ENCODE measurements at places on chromosomes 11 and 22. TPM values are rescaled to one million over a fixed set of nuclear protein-coding genes. Genes with fewer than 3 reads are reported as not detected.
A peak's percentile ranks its signal among the peaks of the same experiment; 100 is the strongest.

Gene ARRB1
- total RNA-seq = 19.3 TPM

Gene USP2
- 4.4 TPM for total RNA-seq

Gene P4HA3
- 0.42 TPM for total RNA-seq

Gene RFPL2
- under 0.01 TPM for total RNA-seq

Gene ZBED4
- 6.5 TPM for total RNA-seq

Gene OR5A1
- total RNA-seq = not detected

Gene AAMDC
- total RNA-seq = 9.9 TPM

Gene TNNI2
- total RNA-seq = not detected

- no peaks in the 10 kb centered on the region for H3K36me3 ChIP-seq
- no peaks in the 10 kb centered on the region for H3K27me3 ChIP-seq
- no peak overlapping the region for H3K4me3 ChIP-seq
These were observed 234.0 kb downstream of the MIAT start for GRCh38 chr22:26891429-26891828.

GRCh38 chr11:61139387-61139786 lies 21.8 kb downstream of the VPS37C start:
- no peak overlapping the region for H3K4me3 ChIP-seq

GRCh38 chr22:38163844-38164550 lies 17.6 kb downstream of the PLA2G6 start:
- H3K4me3 ChIP-seq = no peak overlapping the region
- H3K4me1 ChIP-seq = peaks cover 14% of the 10 kb centered on the region
- H3K27me3 ChIP-seq = no peaks in the 10 kb centered on the region
- no peaks in the 10 kb centered on the region for H3K36me3 ChIP-seq
- DNase-seq = no peak
- H3K27ac ChIP-seq = peak overlapping the region; percentile 73

DNA sequence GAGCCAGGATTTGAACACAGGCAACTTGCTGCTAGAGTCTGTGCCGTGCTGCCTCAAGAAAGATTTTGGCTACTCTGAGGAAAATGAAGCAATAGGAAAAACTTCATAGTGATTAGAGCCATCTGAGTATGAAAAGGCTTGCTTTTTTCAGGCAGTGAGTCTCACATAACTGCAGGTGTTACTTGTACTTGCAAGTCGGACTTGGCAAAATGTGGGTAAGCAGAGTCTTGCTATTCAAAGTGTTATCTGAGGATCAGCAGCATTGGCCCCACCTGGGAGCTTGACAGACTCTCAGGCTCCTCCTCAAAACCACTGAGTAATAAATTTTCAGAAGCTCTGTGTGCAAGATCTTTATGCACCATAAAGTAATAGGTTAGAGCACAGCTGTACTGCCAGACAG lies 18.1 kb downstream of the RNF141 start:
- H3K36me3 ChIP-seq = peaks cover 23% of the 10 kb centered on the region
- DNase-seq = no peak
- no peak overlapping the region for H3K4me3 ChIP-seq
- H3K27me3 ChIP-seq = no peaks in the 10 kb centered on the region

- peaks cover 3% of the 10 kb centered on the region for H3K4me1 ChIP-seq
- H3K27me3 ChIP-seq = peaks cover 9% of the 10 kb centered on the region
- no peaks in the 10 kb centered on the region for H3K36me3 ChIP-seq
- H3K27ac ChIP-seq = no peak overlapping the region
- peak overlapping the region; percentile 29 for H3K4me3 ChIP-seq
These were observed 335 bp upstream of the SEZ6L start for GRCh38 chr22:26168939-26169314.

- H3K4me1 ChIP-seq = no peaks in the 10 kb centered on the region
- no peak overlapping the region for H3K27ac ChIP-seq
These were observed 7.2 kb downstream of the TTLL1 start for GRCh38 chr22:43081968-43082367.

DNA sequence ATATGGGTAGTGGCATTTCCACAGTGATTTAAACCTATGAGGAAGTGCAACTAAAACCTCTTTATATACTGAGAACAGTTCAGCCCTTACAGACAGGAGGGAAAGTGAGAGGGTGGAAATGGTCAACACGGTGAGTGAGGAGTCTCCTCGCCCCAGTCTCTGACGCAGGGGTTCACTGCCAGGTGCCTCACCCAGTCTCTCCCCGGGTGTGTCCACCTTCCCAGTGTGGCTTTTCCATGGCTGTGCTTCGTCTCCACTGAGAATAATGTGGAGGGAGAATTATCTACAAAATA lies 116.6 kb upstream of the TOP3B start:
- no peak for DNase-seq
- H3K27ac ChIP-seq = no peak overlapping the region
- no peaks in the 10 kb centered on the region for H3K4me1 ChIP-seq
- H3K27me3 ChIP-seq = no peaks in the 10 kb centered on the region
- no peak overlapping the region for H3K4me3 ChIP-seq

DNA sequence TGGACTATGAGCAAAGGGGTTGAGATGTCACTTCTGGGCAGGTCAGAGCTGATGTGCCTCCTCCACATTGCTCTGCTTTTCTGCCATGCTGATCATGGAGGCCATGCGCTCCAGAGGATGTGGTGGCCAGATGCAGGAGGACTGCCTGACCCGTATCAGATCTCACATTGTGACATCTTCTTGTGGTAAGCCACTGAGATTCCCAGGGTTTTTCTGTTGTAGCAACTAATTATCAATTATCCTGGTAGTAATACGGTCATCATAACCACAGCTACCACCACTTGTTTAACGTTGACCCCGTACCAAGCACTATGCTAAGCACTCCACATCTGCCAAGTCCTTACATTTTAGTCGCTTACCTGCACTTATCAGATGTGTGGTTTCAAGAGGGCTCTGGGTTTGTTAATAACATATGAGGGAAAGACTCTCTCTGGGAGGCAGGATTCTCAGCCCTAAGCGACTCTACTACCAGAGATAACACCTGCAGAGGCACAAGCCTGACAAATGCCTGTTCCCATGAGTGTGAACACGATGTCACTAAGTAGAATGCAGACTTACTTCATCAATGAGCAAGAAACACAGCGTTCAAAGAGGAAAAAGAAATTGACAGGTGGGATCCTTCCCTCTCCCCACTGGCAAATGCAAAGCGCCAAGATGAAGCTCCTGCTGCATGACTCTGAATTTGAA lies 63.6 kb upstream of the TIMP3 start:
- H3K4me3 ChIP-seq = no peak overlapping the region
- H3K27me3 ChIP-seq = no peaks in the 10 kb centered on the region
- no peaks in the 10 kb centered on the region for H3K4me1 ChIP-seq
- DNase-seq = no peak
- no peak overlapping the region for H3K27ac ChIP-seq

- no peak overlapping the region for H3K4me3 ChIP-seq
- no peaks in the 10 kb centered on the region for H3K27me3 ChIP-seq
- H3K4me1 ChIP-seq = no peaks in the 10 kb centered on the region
- H3K36me3 ChIP-seq = no peaks in the 10 kb centered on the region
These were observed 4.5 kb downstream of the KCNQ1OT1 start for GRCh38 chr11:2694995-2695939.

- H3K4me1 ChIP-seq = no peaks in the 10 kb centered on the region
- H3K27ac ChIP-seq = no peak overlapping the region
- H3K4me3 ChIP-seq = no peak overlapping the region
- H3K36me3 ChIP-seq = no peaks in the 10 kb centered on the region
These were observed 41.5 kb upstream of the TP53I11 start for GRCh38 chr11:44992181-44992582.

- DNase-seq = no peak
- H3K4me1 ChIP-seq = peaks cover 4% of the 10 kb centered on the region
- H3K27me3 ChIP-seq = no peaks in the 10 kb centered on the region
These were observed 66.9 kb upstream of the CHST1 start for GRCh38 chr11:45732343-45732742.

- DNase-seq = no peak
- no peaks in the 10 kb centered on the region for H3K4me1 ChIP-seq
- H3K27ac ChIP-seq = no peak overlapping the region
- H3K4me3 ChIP-seq = no peak overlapping the region
- no peaks in the 10 kb centered on the region for H3K27me3 ChIP-seq
These were observed 49.9 kb upstream of the FADD start for GRCh38 chr11:70153133-70153727.

GRCh38 chr11:78290293-78291176 lies 101.8 kb downstream of the USP35 start:
- H3K27me3 ChIP-seq = no peaks in the 10 kb centered on the region
- H3K4me1 ChIP-seq = peaks cover 20% of the 10 kb centered on the region
- H3K4me3 ChIP-seq = no peak overlapping the region
- no peak for DNase-seq
- peak overlapping the region; percentile 64 for H3K27ac ChIP-seq
- H3K36me3 ChIP-seq = no peaks in the 10 kb centered on the region

GRCh38 chr11:117992136-117992535 lies 5.9 kb downstream of the IL10RA start:
- no peaks in the 10 kb centered on the region for H3K27me3 ChIP-seq
- H3K4me3 ChIP-seq = no peak overlapping the region
- no peaks in the 10 kb centered on the region for H3K4me1 ChIP-seq
- DNase-seq = no peak

DNA sequence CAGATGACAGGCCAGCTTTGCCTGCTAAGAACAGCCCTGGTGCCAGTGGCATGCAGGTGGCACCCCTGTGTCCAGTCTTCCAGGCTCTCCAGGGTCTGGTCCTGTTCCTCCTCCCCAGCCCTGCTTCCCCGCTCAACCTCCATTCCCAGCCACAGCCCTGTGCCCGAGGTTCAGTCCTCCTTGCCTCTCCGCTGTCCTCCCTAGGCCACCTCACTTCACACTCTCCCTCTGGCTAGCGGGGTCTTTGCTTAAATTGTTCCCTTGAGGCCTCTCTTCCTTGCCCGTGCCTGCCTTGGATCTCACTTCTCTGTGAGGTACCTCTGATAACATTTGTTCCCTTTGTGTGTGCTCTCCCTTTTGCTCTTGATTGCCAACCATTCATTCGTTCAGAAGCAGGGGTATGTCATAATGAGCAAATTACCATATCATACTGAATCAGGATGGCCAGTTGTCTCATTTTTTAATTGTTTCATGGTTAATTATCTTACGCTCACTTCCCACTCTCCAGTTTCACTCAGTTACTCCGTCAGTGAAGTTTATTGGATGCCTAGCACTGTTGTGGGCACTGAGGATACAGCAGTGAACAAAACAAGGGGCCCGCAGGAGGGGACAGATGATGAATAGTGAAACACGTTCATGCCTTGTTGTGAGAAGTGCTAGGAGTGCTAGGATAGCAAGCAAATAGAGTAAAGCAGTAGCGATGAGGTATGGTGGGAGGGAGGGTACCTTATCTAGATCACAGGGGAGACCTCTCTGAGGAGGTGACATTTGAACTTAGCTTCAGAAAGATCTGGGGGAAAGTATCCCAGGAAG lies 7.4 kb downstream of the BMAL1 start:
- no peak overlapping the region for H3K4me3 ChIP-seq
- no peak for DNase-seq
- H3K4me1 ChIP-seq = peaks cover 2% of the 10 kb centered on the region
- no peak overlapping the region for H3K27ac ChIP-seq
- H3K36me3 ChIP-seq = no peaks in the 10 kb centered on the region
- no peaks in the 10 kb centered on the region for H3K27me3 ChIP-seq

GRCh38 chr11:76701294-76702040 lies 30.9 kb upstream of the LRRC32 start:
- H3K4me1 ChIP-seq = no peaks in the 10 kb centered on the region
- no peaks in the 10 kb centered on the region for H3K27me3 ChIP-seq
- no peaks in the 10 kb centered on the region for H3K36me3 ChIP-seq
- H3K27ac ChIP-seq = no peak overlapping the region

DNA sequence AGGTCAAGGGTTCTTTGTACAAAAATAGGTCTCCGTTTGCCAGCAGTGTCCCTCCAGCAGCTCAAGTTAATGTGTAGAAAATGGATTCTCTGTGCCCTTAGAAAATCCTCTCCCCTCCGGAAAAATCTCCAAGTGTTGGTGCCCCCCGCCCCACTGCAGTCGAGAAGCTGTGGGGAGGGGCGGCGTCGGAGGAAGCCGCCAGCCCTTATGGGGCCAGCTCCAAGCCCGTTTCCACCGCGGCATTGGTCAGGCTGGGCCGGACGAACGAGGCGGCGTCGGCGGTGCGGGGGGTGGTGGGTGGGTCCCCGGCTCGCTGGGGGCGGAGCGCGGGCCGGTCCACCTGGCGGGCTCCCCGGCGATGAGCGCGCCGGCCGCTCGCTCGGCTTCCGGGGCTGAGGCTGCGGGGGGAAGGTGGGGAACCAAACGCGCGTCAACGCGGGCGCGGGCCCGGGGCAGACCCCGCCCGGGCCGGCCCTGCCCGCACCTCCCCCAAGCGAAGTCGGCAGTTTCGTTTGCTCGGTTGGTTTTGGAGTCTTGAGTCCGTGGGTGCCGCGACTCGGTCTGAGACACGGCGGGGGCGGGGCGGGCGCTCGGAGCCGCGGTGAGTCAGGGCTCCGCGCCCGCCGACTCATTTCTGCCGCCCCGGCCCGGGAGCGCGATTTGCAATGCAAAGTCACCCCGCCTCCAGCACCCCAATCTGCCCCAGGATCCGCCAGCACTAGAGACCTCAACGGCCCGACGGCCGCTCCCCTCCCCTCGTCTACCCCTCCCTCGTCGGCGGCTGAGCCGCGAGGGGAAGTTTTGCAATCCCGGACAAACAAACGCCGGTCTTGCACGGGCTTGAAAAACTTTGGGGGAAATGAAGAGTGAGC lies 1.4 kb downstream of the ASCL2 start:
- peak overlapping the region; percentile 42 for H3K4me3 ChIP-seq
- peak; percentile 35 for DNase-seq
- no peaks in the 10 kb centered on the region for H3K36me3 ChIP-seq
- peaks cover 6% of the 10 kb centered on the region for H3K4me1 ChIP-seq

DNA sequence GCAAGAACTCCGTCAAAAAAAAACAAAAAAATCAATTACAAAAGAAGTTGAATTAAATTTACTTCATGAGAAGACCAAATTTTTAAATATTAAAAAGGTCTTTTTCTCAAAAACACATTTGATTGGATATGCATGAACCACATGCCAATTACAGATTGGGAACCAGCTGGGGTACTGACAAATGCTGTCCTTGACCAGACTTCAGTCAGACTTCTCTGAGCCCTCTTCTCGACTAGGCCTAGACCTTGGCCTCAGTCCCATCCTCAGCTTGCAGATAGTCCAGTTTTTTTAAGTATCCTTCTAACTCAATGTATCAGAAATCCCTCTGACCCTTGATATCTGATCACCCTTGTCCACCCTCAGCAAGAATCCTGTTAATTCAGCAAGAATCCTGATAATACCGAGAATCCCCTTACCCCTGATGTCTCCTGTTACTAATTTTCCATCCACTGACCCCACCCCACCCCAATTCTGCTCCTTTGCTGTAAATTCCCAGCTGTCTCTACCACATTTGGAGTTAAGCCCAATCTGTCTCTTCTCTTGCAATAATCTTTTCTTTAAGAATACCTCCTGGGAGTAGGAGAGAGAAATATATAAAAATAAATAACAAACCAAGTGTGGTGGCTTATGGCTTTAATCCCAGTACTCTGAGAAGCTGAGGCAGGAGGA lies 30.9 kb downstream of the OR4D9 start:
- DNase-seq = no peak
- H3K4me1 ChIP-seq = peaks cover 3% of the 10 kb centered on the region
- no peaks in the 10 kb centered on the region for H3K27me3 ChIP-seq
- H3K4me3 ChIP-seq = no peak overlapping the region
